ENCODE measurements at places on chromosomes 3 and 15.

GRCh38 chr3:183912895-183913579, 28.4 kb upstream of the PARL start:
- H3K27me3 ChIP-seq: no peaks in the 10 kb centered on the region
- H3K27ac ChIP-seq: no peak overlapping the region
- no peaks in the 10 kb centered on the region for H3K36me3 ChIP-seq

GRCh38 chr15:46266661-46267060, 631.8 kb downstream of the SQOR start:
- no peaks in the 10 kb centered on the region for H3K36me3 ChIP-seq
- no peak overlapping the region for H3K27ac ChIP-seq
- H3K27me3 ChIP-seq: no peaks in the 10 kb centered on the region
- no peak overlapping the region for H3K4me3 ChIP-seq

DNA sequence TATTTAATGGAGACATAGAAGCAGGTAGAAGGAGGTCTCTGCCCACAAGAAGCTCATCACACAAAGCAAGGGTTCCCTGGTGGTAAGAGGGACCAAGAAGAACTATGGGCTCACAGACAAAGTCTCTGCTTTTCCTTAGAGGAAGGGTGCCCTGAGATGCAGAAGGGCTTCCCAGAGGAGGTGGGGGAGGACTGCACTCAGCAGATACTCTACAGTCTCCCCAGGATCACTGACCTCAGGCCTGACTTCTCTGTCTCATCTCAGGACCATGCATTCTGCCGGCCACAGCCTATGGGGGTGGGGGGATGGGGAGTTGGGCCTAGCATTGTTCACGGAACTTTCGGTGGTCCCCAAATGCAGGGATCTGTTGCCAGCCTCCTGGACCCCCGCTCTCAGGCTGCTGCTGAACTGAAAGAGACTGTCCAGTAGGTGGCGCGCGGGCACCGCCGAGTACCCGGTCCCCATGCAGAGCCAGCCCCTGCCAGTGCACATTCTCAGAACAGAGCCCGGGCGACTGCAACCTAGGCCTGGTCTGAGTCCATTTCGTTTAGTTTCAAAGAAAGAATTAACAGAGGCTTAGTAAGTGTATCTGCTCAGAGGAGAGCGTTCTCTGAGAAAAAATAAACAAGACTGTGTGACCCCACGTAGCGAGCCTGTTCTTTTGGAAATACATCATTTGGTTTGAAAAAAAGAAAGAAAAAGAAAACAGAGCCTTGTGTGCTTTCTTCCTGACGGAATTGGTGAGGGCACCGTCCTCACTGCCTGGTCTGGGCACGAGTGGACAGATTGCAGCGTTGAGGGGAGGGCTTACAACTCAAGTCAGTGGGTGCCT, 74.1 kb downstream of the LRTM1 start:
- DNase-seq: peak; percentile 54
- no peaks in the 10 kb centered on the region for H3K4me1 ChIP-seq
- H3K27me3 ChIP-seq: no peaks in the 10 kb centered on the region
- no peaks in the 10 kb centered on the region for H3K36me3 ChIP-seq
- H3K4me3 ChIP-seq: no peak overlapping the region
- no peak overlapping the region for H3K27ac ChIP-seq

DNA sequence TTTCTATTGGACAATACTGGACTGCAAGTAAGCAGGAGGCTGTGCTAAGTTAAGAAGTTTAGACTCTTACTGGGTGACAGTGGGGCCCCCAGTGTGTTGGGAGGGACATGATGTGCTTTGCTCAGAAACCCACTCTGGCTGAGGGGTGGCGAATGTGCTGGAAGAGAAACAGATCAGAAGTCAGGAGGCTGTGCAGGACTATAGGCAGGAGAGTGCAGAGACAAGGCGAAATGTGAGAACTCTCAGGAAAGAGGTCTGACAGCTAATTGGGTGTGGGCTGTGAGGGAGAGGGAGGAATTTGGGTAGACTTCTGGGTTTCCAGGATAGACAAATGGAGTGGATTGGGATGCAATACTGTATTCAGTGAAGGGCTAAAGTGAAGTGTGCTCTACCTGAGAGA, 12.0 kb downstream of the SLC24A1 start:
- H3K36me3 ChIP-seq: no peaks in the 10 kb centered on the region
- H3K27me3 ChIP-seq: no peaks in the 10 kb centered on the region
- H3K4me1 ChIP-seq: no peaks in the 10 kb centered on the region
- H3K4me3 ChIP-seq: no peak overlapping the region

DNA sequence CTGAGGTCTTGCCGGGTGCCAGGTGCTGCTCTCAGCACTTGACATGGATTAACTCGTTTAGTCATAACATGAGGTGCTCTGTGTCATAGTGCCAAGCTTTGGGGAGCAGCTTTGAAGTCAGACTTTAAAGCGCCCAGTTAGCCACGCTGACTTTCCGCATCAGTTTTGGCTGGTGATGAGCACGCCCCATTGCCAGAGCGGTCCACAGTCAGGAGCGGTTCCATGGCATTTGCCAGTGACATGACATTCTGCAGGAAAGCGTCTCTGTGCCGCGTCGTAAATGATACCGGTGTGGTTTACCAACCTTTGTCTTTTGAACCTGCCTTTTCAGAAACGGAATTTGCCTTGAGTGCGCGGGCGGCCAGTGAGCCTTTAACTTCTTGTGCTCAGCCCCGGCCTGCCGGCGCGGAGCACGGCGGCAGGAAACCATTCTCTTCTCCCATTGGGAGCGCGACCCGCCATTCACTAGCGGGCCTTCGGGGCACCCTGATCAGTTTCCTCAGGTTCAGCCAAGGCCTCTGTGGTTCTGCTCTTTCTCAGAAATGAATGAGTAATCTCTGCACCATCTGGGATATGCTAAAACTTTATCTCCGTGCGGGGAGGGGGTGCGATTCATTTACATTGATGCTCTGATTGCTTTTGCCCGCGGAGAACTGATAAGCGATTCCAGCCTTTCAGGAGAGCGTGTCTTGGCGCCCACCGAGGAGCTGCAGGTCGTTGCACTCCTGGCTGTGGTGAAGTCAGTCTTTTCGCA, 1.7 kb upstream of the SLC2A2 start:
- H3K4me1 ChIP-seq: no peaks in the 10 kb centered on the region
- peak; percentile 18 for DNase-seq
- H3K27ac ChIP-seq: no peak overlapping the region
- no peaks in the 10 kb centered on the region for H3K36me3 ChIP-seq

GRCh38 chr3:33442190-33442589, 2.0 kb upstream of the UBP1 start:
- no peak overlapping the region for H3K4me3 ChIP-seq
- H3K27ac ChIP-seq: no peak overlapping the region
- H3K27me3 ChIP-seq: no peaks in the 10 kb centered on the region

- peaks cover 28% of the 10 kb centered on the region for H3K27me3 ChIP-seq
- H3K27ac ChIP-seq: no peak overlapping the region
- H3K4me1 ChIP-seq: peaks cover 3% of the 10 kb centered on the region
- no peak overlapping the region for H3K4me3 ChIP-seq
These were observed 12.8 kb downstream of the FOXL2 start for GRCh38 chr3:138933981-138934691.

- no peak for DNase-seq
- H3K27me3 ChIP-seq: no peaks in the 10 kb centered on the region
- peaks cover 6% of the 10 kb centered on the region for H3K36me3 ChIP-seq
- no peak overlapping the region for H3K4me3 ChIP-seq
- H3K4me1 ChIP-seq: no peaks in the 10 kb centered on the region
These were observed 11.7 kb downstream of the TPRA1 start for GRCh38 chr3:127578802-127579201.

DNA sequence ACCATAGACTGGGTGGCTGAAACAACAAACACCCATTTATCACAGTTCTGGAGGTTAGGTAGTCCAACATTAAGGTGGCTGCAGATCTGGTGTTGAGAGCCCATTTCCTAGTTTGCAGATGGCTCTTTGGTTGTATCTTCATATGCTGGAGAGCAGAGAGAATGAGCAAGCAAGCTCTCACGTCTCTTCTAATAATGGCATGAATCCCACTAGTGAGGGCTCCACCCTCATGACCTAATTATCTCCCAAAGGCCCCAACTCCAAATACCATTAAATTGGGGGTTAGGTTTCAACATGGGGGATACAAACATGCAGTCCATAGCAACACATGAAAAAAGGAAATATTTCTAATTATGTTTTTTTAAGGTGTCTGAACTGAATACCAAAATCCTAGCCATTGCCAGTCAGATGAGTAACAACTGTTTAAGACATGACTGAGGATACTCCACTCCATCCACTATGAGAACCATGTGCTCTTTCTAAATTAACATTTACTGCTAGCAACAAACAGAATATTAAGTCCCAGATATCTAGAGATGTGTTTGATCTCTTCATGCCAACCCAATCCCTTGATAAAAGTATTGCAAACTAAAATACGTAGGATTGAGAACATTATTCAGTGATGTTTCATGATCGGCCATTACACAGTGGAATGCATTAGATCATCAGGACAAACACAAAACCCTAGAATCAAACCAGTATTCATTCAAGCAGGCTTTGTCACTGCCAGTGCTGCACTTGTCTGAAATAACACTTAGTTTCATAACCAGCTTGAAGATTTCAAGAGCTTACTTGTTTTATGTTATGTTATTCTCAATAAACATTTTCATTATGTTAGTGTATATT, 340.3 kb downstream of the SLC9A9 start:
- no peaks in the 10 kb centered on the region for H3K36me3 ChIP-seq
- DNase-seq: no peak
- no peaks in the 10 kb centered on the region for H3K4me1 ChIP-seq
- H3K27me3 ChIP-seq: no peaks in the 10 kb centered on the region
- no peak overlapping the region for H3K27ac ChIP-seq
- H3K4me3 ChIP-seq: no peak overlapping the region

DNA sequence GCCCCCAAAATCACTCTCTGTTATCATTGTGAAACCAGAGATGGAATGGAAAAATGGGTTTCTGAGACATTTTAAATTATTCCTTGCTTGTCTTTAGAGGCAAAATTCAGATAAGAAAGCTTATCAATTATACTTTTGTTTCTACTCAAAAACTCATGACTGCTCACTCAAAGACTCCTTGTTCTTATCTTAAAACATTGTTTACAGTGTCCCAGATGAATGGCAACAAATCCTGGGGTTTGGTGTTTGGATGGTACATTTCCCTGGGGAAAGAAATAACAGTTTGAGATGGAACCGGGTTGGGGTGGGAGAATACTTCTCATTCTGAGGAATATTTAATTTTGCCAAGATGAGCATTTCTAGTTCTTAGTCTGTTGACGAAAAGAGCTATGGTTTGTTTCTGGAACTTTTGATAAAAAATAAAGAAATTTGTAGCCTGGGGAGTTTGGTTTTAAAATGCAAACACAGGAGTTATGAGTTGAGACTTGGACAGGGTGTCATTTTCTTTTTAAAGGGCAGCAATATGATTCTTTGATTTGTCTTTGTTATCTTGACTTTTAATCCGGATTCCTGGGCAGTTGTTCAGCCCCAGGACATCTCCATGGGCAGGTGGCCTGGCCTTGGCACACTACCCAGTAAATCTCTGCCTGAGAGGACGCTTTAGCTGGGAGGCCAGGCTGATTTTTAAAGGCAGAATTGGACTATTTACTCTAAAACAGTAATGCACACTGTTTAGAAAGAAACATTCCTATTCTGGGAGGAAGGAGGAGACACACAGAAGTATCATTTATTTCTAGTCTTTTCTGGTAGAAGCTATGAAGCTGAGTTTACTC, 32.4 kb downstream of the BTD start:
- no peaks in the 10 kb centered on the region for H3K36me3 ChIP-seq
- DNase-seq: no peak
- H3K4me1 ChIP-seq: peaks cover 9% of the 10 kb centered on the region

GRCh38 chr3:118472586-118472985, 562.1 kb downstream of the IGSF11 start:
- no peak for DNase-seq
- no peaks in the 10 kb centered on the region for H3K36me3 ChIP-seq
- H3K27me3 ChIP-seq: no peaks in the 10 kb centered on the region
- H3K4me3 ChIP-seq: no peak overlapping the region
- no peaks in the 10 kb centered on the region for H3K4me1 ChIP-seq

DNA sequence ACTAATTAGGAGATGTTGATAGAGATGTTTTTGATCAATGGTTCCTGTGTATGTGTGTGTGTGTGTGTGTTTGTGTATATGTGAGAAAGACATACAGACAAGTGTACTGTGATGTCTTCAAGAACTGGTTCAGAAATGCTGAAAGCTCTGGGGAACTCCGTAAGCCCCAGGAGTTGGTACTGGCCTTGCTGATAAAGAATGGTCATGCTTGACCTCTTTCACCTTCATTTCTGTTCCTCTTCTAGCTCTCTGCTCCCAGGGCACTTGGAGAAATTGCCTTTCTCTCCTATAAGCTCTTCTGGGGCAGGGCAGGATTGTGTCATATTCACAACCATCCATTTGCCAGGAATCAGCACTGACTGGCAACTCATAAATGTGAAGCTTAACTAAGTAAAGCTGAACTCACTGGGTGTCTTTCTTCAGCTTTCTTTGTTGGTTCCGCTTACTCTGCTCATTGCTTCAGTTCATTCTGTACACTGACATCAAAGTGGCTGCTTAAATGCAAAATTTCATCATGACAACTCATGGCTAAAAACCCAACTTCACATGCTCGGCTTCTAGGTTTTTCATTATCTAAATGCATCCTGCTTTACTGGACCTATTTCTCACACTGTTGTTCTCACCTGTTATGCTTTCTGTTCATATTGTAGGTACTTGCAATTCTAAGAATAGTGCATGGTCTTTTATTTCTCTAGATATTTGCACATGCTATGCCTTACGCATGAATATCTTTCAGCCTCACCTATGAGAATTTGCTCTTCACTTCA, 162.1 kb upstream of the LYSMD4 start:
- H3K36me3 ChIP-seq: no peaks in the 10 kb centered on the region
- H3K27ac ChIP-seq: no peak overlapping the region
- no peak for DNase-seq
- no peaks in the 10 kb centered on the region for H3K27me3 ChIP-seq
- H3K4me1 ChIP-seq: no peaks in the 10 kb centered on the region

DNA sequence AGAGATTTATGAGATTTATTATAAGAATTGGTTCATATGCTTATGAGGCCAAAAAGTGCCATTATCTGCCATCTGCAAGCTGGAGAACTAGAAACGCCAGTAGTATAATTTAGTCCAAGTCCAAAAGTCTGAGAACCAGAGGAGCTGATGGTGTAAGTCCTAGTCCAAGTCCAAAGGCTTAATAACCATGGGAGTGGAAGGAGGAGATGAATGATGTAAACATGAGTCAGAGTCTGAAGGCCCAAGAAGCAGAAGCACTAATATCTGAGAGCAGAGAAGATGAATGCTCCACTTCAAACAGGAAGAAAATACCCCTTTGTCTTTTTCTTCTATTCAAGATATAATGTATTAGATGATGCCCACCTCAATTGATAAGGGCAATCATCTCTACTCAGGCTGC, 185.7 kb downstream of the CGGBP1 start:
- H3K27me3 ChIP-seq: no peaks in the 10 kb centered on the region
- no peak overlapping the region for H3K27ac ChIP-seq
- H3K4me1 ChIP-seq: no peaks in the 10 kb centered on the region
- DNase-seq: no peak
- no peak overlapping the region for H3K4me3 ChIP-seq

GRCh38 chr3:98690876-98691275, 72.3 kb upstream of the ST3GAL6 start:
- H3K27ac ChIP-seq: no peak overlapping the region
- no peak overlapping the region for H3K4me3 ChIP-seq
- no peaks in the 10 kb centered on the region for H3K4me1 ChIP-seq
- H3K36me3 ChIP-seq: no peaks in the 10 kb centered on the region
